ENCODE measurements at places on chromosomes 12 and 14. TPM values are rescaled to one million over a fixed set of nuclear protein-coding genes. Genes with fewer than 3 reads are reported as not detected.
A peak's percentile ranks its signal among the peaks of the same experiment; 100 is the strongest.

Gene AVPR1A
- total RNA-seq = 8.6 TPM

GRCh38 chr14:100787659-100788058 lies 38.3 kb upstream of the MEG3 start:
- no peaks in the 10 kb centered on the region for H3K27me3 ChIP-seq
- H3K4me3 ChIP-seq = no peak overlapping the region
- DNase-seq = no peak
- no peaks in the 10 kb centered on the region for H3K4me1 ChIP-seq
- no peak overlapping the region for H3K27ac ChIP-seq
- H3K36me3 ChIP-seq = no peaks in the 10 kb centered on the region

DNA sequence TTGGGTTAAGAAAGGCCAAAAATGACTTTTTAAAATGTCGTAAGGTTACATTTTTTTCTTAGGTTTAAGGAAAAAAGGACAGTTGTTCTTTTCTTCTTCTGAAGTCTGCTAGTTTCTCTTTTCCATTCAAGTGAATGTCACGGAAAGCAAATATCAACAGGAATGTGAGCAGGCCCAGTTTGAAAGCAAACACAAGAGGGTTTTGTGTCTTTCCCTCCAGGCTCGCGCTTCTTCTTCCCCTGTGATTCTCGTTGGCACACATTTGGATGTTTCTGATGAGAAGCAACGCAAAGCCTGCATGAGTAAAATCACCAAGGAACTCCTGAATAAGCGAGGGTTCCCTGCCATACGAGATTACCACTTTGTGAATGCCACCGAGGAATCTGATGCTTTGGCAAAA lies 85.4 kb downstream of the LRRK2 start:
- no peak overlapping the region for H3K4me3 ChIP-seq
- H3K27ac ChIP-seq = no peak overlapping the region
- no peaks in the 10 kb centered on the region for H3K4me1 ChIP-seq
- H3K36me3 ChIP-seq = no peaks in the 10 kb centered on the region

- H3K4me1 ChIP-seq = peaks cover 98% of the 10 kb centered on the region
- H3K36me3 ChIP-seq = no peaks in the 10 kb centered on the region
- H3K4me3 ChIP-seq = peak overlapping the region; percentile 22
- no peak for DNase-seq
- H3K27me3 ChIP-seq = no peaks in the 10 kb centered on the region
Observed at GRCh38 chr12:124506832-124507153, 60.6 kb downstream of the NCOR2 start.

GRCh38 chr12:64740646-64741045 lies 18.6 kb downstream of the GNS start:
- no peak overlapping the region for H3K27ac ChIP-seq
- H3K4me1 ChIP-seq = no peaks in the 10 kb centered on the region
- no peaks in the 10 kb centered on the region for H3K27me3 ChIP-seq
- no peak overlapping the region for H3K4me3 ChIP-seq
- H3K36me3 ChIP-seq = peaks cover 98% of the 10 kb centered on the region

- H3K4me3 ChIP-seq = no peak overlapping the region
- H3K36me3 ChIP-seq = no peaks in the 10 kb centered on the region
- no peaks in the 10 kb centered on the region for H3K4me1 ChIP-seq
- H3K27me3 ChIP-seq = no peaks in the 10 kb centered on the region
- no peak for DNase-seq
- H3K27ac ChIP-seq = no peak overlapping the region
Observed at GRCh38 chr12:114903083-114903691, 219.2 kb upstream of the TBX3 start.

Gene TSHR
- not detected for total RNA-seq

DNA sequence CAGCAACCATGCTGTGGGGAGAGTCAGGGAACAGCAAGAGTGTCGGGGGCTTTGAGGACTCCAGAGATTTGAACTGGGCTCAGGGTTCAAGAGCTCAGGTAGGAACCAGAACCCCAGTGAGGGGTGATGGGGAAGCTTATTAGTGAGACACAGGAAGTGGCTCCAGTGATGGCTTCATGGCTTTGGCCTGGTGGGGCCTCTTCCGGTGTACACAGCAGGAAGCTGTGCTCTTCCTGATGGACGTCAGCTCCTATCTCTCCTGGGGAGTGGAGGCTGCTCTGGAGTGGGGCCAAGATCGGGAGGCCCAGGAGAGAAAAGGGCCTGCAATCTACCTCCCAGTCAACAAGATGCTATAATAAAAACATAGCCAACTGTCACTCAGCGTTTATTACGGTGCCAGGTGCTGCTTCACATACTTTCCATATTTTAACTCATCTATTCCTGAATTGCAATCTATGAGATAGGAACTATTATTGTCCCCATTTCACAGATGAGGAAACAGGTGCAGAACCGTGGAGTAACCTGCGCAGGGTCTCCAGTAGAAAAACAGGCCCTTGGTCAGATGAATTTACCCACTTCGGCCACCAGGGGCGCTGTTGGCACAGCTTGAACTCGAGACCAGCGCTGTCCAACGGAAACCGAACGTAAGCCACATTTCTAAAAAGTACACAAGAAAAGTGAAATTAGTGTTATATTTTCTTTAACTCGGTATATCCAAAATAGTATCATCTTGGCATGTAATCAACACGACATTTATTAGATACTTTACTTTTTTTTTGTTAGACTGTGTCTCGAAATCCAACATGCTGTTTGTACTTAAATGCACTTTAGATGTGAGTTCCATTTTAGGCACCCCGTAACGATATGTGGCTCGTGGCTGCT lies 63.6 kb upstream of the DLK1 start:
- no peaks in the 10 kb centered on the region for H3K4me1 ChIP-seq
- no peak overlapping the region for H3K27ac ChIP-seq
- peak; percentile 60 for DNase-seq
- no peak overlapping the region for H3K4me3 ChIP-seq

DNA sequence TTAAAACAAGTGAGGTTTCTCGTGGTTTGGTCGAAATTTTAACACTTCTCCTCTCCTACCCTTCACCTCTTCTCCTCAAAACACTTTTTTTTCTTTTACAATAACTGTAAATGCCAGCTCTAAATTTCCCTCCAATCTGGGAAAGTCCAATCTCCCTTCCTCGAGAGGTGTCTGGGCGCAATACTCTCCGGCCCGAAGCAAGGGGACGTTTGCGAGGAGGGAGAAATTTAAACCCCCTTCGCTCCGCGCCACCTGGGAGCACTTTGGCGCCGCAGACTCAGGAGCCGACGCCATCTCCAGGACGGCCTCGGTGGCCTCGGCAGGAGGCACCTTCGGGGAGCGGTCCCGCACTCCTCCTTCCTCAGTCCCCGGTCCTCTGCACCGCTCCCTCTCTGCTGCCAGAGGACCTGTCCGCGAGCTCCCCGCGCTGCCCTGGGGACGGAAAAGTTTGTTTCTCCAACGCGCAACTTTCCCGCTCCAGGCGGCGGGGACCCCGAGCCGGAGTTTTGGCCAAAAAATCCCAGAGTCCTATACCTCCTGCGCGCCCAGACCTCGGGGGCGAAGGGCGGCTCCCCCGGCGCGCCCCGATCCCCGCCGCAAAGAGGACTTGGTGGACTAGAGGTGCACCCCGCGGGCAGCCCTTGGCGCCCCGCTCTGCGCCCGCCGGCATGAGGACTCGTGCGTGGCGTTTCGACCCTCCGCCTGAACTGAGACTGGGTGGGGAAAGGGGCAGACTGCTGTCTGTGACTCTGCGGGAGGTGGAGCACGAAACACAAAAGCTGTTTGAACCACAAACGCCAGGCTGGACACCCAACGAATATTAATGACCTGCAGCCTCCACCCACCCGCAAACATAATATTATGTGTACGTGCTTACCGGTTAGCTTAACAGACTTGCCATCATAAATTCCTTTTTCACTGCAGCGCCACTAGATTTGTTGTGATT lies 95.2 kb upstream of the HMGA2 start:
- DNase-seq = no peak
- H3K4me3 ChIP-seq = no peak overlapping the region
- H3K4me1 ChIP-seq = peaks cover 6% of the 10 kb centered on the region

GRCh38 chr12:128844031-128844635 lies 9.1 kb upstream of the GLT1D1 start:
- no peaks in the 10 kb centered on the region for H3K36me3 ChIP-seq
- no peak overlapping the region for H3K27ac ChIP-seq
- no peaks in the 10 kb centered on the region for H3K4me1 ChIP-seq
- no peaks in the 10 kb centered on the region for H3K27me3 ChIP-seq
- no peak overlapping the region for H3K4me3 ChIP-seq

Gene SLC16A7
- total RNA-seq = 47.9 TPM

- no peaks in the 10 kb centered on the region for H3K36me3 ChIP-seq
- DNase-seq = no peak
- no peak overlapping the region for H3K27ac ChIP-seq
- no peak overlapping the region for H3K4me3 ChIP-seq
- H3K27me3 ChIP-seq = no peaks in the 10 kb centered on the region
- no peaks in the 10 kb centered on the region for H3K4me1 ChIP-seq
Observed at GRCh38 chr12:121162384-121162783, 29.7 kb downstream of the P2RX7 start.

DNA sequence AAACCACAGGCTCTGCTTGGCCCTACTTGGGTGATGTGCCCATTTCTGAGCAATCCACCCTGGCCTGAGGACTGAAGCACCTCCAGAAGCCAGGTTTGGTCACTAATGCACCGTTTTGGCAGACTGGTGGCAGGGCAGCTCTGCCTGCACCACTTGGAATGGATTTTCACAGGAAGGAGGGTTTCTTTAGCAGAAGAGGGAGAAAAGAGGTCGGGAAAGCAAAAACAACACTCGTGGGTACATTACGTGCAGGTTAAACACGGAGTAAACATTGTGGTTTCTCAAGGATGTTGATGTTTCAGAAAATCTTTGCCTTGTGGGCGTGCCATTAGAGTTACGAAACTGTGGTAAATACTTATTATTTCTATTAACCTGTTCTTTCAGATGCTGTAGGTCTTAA lies 70.8 kb downstream of the KCNA5 start:
- no peak overlapping the region for H3K27ac ChIP-seq
- no peaks in the 10 kb centered on the region for H3K4me1 ChIP-seq
- DNase-seq = no peak
- H3K27me3 ChIP-seq = no peaks in the 10 kb centered on the region

- H3K36me3 ChIP-seq = no peaks in the 10 kb centered on the region
- H3K27ac ChIP-seq = no peak overlapping the region
- H3K4me1 ChIP-seq = no peaks in the 10 kb centered on the region
- H3K4me3 ChIP-seq = no peak overlapping the region
Observed at GRCh38 chr14:84991021-84991420, 538.9 kb upstream of the FLRT2 start.

- no peak within 1 kb of the TSS for H3K4me3 ChIP-seq
- peak within 1 kb of the TSS; percentile 23 for H3K27ac ChIP-seq
- no peaks in the 10 kb centered on the region for H3K4me1 ChIP-seq
- no peaks in the 10 kb centered on the region for H3K27me3 ChIP-seq
- no peak for DNase-seq
Observed at GRCh38 chr14:96255501-96256366, at the start of gene BDKRB1. BDKRB1 (plus strand) TSS chr14:96256210; CDS start chr14:96263683, 7,473 bp downstream.
